ENCODE measurements at places on chromosomes 4 and X.

GRCh38 chr4:1405636-1406393 is 427 bp downstream of the NKX1-1 start:
- DNase-seq: no peak

DNA sequence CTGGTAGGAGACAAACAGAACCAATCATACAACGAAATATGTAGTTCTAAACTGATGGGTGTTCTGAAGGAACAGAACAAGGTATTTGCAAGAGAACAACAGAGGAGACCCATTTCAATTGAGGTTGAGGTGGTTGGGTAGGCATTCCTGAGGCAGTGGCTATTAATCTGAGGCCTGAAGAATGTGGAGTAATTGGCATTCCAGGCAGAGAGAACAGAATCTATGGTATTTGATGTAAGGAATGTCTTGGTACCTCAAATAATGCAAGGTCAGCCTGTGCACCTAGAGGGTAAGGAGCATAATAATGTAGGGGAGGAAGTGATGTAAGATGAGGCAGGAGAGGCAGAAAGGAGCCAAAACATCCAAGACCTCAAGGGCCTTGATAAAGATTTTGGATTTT is 109.5 kb upstream of the TEX13C start:
- DNase-seq: no peak

GRCh38 chrX:131827935-131828334 is 195.2 kb upstream of the STK26 start:
- no peak for DNase-seq

DNA sequence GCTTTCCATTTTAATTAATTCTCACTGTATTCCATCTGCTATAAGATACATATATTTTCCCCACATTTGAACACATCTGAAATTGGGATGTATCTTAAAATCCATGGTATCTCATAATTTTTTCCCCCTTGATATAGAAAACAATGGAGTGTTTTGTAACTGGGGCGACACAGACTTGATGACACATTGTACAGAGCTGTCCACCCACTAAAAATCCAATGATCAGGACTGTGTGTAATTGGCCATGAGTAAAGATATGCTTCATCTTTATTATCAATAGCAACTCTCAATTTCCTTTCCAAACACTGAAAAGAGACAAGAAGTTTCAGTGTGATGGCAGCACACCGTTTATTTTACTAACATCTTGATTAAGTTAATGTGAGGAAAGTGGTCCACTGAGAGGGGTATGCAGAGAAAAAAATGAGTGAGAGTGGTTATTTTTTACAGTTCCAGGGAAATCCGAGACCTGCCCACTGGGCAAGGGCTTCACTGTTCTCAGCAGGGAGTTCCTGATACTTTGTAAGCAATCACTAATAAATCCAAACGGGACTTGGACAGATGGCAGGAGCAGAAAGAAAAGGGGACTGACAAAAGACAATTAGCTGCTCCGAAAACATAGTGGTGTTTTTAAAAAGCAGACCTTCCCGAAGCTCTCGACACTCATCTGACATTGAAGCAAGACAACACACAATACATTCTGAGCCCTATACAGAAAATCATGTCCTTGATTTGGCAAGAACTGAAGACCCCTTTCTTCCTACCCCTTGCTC is 149.4 kb downstream of the TSPAN5 start:
- no peak for DNase-seq

GRCh38 chrX:106649523-106650428 is 38.0 kb downstream of the RADX start:
- no peak for DNase-seq

DNA sequence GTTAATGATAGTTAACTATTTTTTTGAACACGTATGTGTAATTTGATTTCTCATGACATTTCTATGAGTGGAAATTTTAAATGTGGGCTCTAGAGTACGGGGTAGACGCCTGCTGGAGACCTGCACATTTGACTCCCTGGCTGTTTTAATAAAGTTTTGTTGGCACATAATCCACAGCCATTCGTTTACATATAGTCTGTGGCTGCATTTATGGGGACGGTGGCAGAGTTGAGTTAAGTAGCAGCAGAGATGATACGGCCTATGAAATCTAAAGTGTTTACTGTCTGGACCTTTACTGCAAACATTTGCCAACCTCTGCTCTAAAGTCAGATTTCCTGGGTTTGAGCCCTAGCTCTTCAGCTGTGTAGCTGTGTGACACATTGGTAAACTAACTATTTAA is 118.8 kb downstream of the CHRNA9 start:
- no peak for DNase-seq

DNA sequence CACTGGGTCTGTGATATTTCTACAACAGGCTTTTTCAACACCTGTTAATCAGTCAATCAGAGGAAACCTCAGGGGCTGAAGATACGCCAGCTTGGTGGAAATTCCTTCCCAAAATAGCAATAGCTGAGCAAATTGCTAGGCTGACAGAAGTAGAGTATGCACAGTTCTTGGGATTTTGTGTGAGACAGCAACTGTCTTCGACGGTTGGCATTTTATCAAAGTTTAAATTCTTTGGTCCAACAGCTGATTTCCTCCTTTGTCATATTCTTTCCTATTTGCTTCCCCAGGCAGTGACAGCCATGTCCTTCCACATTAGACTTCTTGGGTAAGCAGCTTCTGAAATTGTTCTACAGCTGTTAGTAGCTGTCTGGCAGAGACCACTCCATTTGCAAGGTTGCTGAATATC is 8.0 kb upstream of the PALLD start:
- DNase-seq: no peak

- no peak for DNase-seq
Observed at GRCh38 chrX:16797841-16798240, 11.6 kb downstream of the TXLNG start.

- no peak for DNase-seq
Observed at GRCh38 chr4:102168580-102168979, 176.7 kb downstream of the SLC39A8 start.

GRCh38 chr4:107115185-107115847 is 79.2 kb upstream of the DKK2 start:
- no peak for DNase-seq

DNA sequence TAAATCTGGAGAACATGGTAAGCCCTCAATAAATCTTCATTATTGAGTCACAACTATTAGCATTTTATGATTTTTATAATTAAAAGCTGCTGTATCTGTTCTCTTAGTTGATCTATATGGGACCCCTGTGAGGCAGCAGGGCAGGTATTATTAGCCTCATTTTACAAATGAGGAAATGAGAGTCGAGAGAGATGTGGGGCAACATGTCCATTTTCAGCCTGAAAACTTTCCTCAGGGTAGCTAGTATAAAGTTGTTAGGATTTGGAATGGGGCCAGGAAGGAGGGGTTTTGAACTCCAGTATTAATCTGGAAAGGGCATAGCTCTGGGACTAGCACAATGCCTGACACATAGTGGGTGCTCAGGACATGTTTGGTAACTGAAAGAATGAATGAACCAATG is 191.7 kb upstream of the GPC4 start:
- no peak for DNase-seq

DNA sequence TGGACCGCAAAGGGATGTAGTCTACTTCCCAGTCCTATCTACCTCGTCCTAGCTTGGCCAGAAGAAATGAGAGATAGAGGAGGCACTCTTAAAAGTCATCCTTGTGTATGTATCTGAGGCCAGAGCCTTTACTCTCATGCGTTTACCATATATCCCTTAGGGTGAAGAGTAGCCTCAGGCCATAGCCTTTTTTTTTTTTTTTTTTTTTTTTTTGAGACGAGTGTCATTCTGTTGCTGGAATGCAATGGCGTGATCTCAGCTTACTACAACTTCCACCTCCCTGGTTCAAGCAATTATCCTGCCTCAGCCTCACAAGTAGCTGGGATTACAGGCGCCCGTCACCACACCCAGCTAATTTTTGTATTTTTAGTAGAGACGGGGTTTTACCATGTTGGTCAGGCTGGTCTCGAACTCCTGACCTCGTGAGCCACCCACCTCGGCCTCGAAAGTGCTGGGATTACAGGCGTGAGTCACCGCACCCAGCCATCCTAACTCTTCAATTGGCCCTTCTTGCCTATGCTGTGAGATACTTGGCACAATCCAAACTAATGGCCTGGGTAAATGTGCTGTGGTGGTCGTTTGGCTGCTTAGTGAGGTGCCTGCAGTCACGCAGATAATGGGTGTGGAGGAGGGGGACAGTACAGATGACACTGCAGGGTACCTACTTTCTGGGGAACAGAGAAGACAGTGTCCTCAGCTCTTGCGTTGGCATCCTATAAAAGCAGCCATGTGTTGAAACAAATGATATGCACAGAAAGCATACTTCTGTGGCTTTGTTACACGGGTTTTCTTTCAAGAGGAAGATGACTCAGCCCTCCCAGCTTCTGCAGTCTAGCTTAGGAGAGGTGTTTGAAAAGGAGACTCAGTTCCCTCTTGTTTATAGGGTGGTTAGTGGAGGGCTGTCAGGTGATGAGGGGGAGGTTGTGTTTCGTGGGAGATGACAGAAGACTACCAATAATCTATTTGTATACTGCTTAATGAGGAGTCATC is 10.4 kb upstream of the DGAT2L6 start:
- DNase-seq: no peak

GRCh38 chrX:71212536-71212935 is 10.5 kb upstream of the GJB1 start:
- DNase-seq: no peak

DNA sequence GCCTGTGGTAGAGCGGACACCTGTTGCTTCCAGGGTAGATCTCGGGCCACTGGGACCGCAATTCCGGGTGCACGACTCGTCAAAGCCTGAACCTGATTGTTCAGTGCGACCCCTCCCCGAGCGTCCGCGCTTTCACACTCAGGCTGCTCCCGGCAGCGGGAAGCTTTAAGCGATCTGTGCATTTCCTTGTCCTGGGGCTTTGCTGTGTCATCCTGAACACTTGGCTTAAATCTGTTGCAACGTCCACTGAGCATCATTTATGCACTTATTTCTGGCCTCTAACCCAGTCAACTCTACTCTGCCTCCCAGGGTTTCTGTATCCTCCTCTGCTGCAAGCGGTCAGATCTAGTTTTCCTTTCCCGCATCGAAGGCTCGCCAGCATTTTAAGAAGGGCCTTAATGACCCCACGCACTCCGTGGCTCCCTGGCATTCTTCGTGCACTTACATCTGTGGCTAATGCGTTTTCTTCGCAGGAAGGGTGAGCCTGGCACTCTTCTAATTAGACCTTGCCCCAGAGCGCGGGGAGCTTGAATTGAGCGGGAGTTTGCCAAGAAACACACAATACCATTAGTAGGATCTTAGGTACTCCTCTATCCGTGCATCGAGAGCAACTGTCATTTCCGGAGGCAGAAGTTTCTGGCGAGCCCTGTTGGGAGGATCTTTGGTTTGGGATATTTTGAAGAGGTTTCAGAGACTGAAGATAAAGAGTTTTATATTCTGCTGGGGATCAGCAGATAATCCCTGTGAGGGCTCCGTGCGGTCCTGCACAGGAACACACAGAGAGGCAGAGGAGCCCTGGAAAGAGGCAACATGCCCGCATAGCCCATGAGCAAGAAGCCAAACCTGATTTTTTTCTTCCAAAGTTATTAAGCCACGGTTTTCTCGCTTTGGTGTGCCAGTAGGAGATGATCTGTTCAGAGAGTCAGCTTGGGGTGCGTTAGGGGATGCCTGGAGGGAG is 654 bp upstream of the DDIT4L start:
- no peak for DNase-seq

GRCh38 chr4:55820279-55820678 is 689 bp downstream of the EXOC1L start:
- DNase-seq: no peak

DNA sequence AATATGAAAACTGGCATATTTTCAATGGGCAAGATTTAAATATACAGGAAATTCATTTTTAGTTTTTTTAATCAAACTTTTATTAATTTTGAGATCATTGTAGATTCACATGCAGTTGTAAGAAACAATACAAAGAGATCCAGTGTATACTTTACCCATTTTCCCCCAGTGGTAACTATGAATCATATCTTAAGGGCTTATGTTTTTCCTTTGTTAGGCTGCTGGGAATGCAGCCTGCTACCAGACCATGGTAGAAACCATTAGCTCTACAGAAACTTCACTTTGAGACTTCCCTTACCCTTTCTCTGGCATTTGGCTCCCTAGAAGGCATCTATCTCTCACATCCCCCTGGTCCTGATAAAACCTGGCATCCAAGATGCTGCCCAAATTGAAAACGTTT is 147.6 kb upstream of the EOLA2 start:
- DNase-seq: no peak

GRCh38 chr4:78984593-78984992 is 45.4 kb upstream of the PAQR3 start:
- no peak for DNase-seq

- DNase-seq: no peak
Observed at GRCh38 chr4:113990886-113991285, 11.4 kb upstream of the ARSJ start.

GRCh38 chr4:16914208-16914607 is 15.8 kb upstream of the LDB2 start:
- no peak for DNase-seq

- no peak for DNase-seq
Observed at GRCh38 chr4:183435803-183436202, 8.6 kb upstream of the CDKN2AIP start.

All from stimulated activated CD4-positive, alpha-beta T cell treated with anti-CD3 and anti-CD28 coated beads, Interleukin-1b, Interleukin-23, amount 100 ng/mL, for 4 hours (primary cell).